Activated T-helper 1 cell treated with anti-CD3 and anti-CD28 coated beads, Interleukin-2, amount 50 U/mL, for 16 hours (primary cell): ENCODE measurements at places on chromosomes 1 and 21.
A peak's percentile ranks its signal among the peaks of the same experiment; 100 is the strongest.

DNA sequence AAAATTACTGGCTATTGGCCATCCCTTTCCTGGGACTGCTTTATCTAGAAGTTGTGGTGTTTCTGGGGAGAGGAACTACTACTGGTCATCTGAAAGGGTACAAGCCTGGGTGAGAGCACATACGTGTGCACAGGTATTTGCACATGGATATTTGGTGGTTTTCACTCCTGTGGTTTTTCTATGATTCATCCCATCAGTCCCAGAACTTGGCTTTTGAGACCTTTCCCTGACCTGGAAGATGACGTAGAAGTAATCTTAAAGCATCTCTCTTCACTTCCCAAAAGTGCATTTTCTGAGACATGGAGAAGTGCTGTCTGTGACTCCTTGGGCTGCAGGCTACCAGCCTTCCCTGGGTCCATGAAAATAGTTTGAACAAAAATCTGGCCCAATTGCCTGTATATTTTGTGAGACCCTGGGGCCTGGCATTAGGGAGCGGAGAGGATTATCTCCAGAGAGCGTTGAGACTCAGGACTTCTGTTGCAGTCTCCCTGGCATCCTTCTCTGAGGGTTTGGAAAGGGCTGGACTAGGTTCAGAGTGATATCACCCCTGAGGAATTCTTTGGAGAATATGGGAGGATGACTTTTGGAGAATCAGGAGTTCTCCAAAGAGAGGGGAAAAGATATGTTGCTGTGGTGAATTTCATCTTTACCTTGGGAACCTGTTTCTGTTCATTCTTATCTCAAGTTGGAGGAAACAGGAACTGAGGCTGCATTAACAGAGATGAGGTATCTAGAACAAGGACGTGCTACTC lies 130.8 kb downstream of the NOS1AP start:
- DNase-seq = no peak

DNA sequence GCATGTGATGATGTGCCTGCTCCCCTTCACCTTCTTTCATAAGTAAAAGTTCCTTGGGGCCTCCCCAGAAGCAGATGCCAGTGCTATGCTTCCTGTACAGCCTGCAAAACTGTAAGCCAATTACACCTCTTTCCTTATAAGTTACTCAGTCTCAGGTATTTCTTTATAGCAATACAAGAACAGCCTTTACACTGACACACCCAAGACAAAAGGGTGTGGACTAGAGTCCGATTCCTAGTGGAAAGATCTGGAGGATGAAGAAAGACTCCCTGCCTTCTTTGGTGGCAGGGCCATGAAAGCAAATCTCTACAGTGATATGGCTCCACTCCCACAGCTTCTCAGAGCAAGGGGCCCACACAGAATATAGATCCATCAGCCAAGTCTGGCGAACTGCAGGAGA lies 209.7 kb upstream of the ST6GALNAC5 start:
- DNase-seq = no peak

- DNase-seq = no peak
Measured at GRCh38 chr1:108028841-108029388, 63.9 kb upstream of the VAV3 start.

GRCh38 chr21:46056450-46056903 lies 41.4 kb upstream of the COL6A2 start:
- no peak for DNase-seq

- DNase-seq = no peak
Measured at GRCh38 chr1:10734375-10734774, 62.1 kb downstream of the CASZ1 start.

DNA sequence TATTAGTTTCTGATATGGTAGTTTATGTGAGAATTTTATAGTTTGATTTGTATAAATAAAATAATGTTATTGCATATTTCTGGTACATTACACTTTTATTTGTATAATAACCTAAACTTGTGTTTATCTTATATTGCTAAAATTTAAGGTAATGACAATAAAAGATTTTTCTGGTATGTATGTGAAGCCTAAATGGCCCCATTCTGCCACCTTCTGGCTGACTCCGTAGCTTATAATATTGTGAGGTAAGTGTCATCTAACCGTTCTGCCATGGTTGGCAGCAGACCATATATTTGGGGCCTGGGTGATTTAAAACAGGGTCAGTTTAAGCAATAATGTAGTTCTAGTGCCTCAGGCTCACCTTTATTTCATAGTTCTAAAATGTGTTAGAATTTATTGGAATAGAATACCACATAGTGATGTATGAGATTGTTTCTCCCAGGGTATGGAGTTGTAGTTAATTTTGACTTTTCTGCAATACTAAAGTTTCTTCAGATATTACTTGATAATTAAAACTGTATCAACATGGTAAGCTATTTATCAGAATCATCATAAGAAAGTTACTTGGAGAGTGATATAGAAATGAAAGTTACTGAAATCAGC lies 21.2 kb upstream of the PRKACB start:
- peak; percentile 11 for DNase-seq

- DNase-seq = no peak
Measured at GRCh38 chr1:167541003-167541402, 12.6 kb downstream of the CREG1 start.

DNA sequence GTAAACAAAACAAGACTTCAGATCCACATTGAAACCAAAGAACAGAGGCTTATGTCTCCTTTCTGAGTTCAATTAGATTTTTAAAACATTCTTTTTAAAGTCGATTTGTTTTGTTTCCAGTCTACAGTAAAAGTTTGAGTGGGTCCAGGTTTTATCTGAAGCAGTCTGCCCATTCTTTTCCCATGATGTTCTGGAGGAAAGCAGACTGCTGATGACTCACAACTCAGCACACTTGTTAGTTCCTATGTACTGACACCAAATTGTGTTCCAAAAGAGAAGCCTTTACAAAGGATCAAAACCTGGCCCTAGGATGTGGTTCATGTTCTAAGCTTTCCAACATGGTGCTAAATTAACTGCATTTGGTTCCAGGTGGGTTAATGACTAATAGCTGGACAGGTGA lies 11.4 kb upstream of the CCN1 start:
- no peak for DNase-seq

- DNase-seq = no peak
Measured at GRCh38 chr1:11502516-11502915, 23.6 kb downstream of the DISP3 start.

DNA sequence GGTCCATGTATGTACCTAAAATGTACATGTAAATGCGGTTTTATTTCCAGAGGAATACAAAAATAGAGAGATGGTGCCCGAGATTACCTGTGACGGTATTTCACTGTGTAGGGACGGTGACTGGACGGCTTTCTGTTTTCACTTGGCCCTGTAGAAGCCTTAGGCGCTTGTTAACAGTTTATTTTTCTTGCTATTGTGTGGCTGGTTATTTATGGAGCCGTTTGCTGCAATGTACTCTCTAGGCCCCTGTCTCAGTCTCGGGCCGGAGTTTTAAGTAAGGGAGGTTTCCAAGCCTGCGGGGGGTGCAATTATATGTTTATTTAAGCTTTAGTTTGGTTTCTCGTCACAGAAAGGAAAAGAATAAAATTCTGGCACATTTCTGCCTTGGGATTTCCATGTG lies 413 bp downstream of the EFCAB7 start:
- no peak for DNase-seq

GRCh38 chr1:119655154-119655553 lies 7.1 kb upstream of the ZNF697 start:
- DNase-seq = no peak

GRCh38 chr1:241560146-241560848 lies 28.1 kb downstream of the KMO start:
- DNase-seq = no peak

DNA sequence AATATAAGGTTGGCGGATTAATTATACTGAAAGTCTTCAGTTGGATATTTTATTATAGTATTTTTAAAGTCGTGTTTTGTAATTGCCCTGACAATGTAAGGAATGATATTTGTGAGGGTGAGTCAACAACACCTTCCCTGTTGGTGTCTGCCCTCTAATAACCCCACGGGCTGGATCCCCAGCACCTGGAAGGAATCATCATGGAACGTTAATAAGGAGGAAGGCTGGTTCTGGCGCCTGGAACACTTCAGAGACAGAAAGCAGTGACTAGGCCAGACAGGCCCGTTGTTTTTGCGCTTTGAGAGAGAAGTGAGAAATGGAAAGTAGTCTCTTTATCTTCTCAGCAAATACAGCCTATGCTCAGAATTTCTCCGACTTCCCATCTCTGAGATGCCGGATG lies 31.6 kb downstream of the TEX35 start:
- DNase-seq = no peak

- no peak for DNase-seq
Measured at GRCh38 chr1:74426208-74426937, 86.0 kb downstream of the LRRC53 start.

DNA sequence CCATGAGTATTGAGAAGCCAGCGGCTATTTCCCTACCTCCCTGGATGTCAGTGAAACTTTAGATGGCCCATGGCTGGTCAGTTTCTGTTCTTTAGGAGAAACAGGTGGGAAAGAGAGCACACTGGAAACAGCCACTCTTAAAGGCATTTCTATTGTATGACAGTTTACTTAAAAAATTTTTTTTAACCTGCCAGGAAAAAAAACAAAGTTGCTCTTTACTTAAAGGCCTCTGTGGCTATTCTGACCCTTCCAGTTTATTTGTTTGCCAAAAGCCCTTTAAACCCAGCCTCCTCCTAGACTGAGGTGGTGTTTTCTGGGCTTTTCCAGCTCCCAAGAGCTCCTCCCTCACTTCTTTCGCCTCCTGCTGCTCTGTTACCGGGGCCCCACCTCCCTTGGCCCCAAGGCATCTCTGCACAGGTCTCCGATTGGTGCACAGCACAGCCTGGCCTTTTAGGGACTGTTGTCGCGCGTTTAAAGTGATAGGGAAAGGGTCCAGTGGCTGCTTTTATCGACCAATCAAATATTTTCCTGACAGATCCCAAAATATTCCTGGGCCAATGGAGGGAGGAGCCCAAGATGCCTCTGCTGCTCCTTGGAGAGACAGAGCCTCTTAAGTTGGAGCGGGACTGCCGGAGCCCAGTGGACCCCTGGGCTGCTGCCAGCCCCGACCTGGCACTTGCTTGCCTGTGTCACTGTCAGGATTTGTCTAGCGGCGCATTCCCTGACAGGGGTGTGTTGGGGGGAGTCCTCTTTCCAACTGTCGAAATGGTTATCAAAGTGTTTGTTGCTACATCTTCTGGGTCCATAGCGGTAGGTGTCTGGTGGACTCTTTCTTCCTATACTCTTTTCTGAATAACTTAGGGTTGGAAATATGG lies at the start of gene SH3BGR:
Gene SH3BGR, plus strand, starts transcription at position 639 of the 875 bp plus-strand sequence. Its CDS starts 127 bp downstream, at position 766.
- no peak for DNase-seq

GRCh38 chr1:228961511-228961910 lies 226.2 kb downstream of the RHOU start:
- DNase-seq = no peak

DNA sequence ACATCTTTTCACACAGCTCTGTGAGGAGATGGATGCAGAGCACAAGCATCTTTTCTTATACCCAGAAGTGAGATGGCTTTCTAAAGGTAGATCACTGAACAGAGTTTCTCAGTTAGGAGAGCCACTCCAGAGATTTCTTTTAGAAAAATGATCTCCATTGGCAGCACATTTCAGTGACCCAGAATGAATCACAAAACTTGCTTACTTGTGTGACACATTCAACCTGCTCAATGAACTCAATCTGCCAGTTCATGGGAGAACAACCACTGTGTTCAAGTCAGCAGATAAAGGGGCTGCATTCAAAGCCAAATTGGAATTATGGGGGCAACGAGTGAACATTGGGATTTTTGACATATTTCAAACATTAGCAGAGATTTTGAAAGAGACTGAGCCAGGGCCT lies 78.3 kb downstream of the UCHL5 start:
- DNase-seq = no peak

DNA sequence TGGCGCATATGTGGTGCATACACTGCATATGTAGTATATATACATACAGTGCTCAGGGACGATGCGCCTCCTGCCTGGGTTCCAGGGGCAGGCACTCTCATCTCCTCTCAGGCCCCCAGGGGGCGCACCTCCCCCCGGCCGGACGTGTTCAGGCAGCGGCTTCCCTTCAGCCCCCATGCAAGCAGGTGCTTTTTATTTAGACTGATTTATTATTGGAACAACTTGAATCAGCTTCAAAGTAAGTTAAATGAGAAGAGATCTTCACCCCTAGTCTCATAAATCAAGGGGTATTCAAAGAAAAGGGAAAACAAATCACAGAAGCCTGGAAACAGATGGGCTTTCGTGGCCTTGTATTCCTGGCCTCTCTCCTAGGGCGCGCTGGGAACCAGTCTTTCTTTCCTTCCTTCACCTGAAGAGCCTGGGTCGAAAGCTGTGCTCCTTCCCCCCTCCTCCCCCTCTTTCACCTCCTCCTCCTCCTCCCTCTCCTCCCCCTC lies 64.6 kb downstream of the UBIAD1 start:
- DNase-seq = peak; percentile 52

DNA sequence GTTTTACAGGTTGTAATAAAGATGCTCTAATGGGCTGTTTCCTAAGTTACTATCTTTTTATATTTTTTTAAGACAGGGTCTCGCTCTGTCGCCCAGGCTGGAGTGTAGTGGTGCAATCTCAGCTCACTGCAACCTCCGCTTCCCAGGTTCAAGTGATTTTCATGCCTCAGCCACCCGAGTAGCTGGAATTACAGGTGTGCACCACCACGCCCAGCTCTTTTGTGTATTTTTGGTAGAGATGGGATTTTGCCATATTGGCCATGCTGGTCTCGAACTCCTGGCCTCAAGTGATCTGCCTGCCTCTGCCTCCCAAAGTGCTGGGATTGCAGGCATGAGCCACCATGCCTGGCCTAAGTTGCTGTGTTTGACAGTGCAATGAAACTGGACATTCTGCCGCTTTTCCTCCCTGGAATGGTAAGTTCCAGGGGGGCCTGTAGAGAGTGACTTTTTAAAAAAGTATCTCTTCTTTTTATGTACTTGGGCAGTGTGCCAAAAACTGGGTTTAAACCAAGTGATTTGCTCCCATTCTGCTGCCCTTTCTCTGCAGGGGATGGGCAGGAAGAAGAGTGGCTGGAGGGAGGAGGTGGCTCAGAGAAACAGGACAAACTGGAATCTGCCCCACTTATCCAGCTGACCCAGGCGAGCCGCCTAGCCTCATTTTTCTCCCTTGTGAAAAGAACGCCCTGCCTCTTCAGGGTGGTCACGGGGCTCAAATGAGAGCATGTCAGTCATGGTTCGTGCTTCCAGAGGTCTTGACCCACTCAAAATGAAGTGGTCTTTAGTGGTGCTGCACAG lies 2.3 kb downstream of the SLC37A1 start:
- no peak for DNase-seq

GRCh38 chr1:181777812-181778211 lies 283.7 kb downstream of the ZNF648 start:
- DNase-seq = no peak
